ENCODE measurements at places on chromosomes 2 and 18. TPM values are rescaled to one million over a fixed set of nuclear protein-coding genes. Genes with fewer than 3 reads are reported as not detected.

DSC3 gene
- total RNA-seq, result 1.8 TPM

CLEC4F gene
- not detected for total RNA-seq

C2orf80 gene
- total RNA-seq, result not detected

GPR35 gene
- 0.98 TPM for total RNA-seq

IL36G gene
- not detected for total RNA-seq

SYT4 gene
- total RNA-seq, result not detected

BOLL gene
- not detected for total RNA-seq

LIMS2 gene
- 4.1 TPM for total RNA-seq

SFT2D3 gene
- 3.8 TPM for total RNA-seq

CHRND gene
- total RNA-seq, result not detected

POTEI gene
- total RNA-seq, result not detected

GBX2 gene
- 3.2 TPM for total RNA-seq

NDUFV2 gene
- total RNA-seq, result 136 TPM

BMP10 gene
- not detected for total RNA-seq

L3MBTL4 gene
- not detected for total RNA-seq

RAX gene
- total RNA-seq, result not detected

ZNF385B gene
- not detected for total RNA-seq

HK2 gene
- 1.1 TPM for total RNA-seq

ZNF532 gene
- total RNA-seq, result 21.8 TPM

SERPINB3 gene
- total RNA-seq, result not detected

ABCG8 gene
- total RNA-seq, result not detected

SERPINB4 gene
- total RNA-seq, result not detected

CTAGE1 gene
- total RNA-seq, result not detected

UGT1A7 gene
- 3.5 TPM for total RNA-seq

DRC1 gene
- total RNA-seq, result not detected

MYO3B gene
- not detected for total RNA-seq

ZAP70 gene
- not detected for total RNA-seq

ALPI gene
- not detected for total RNA-seq

DSC2 gene
- total RNA-seq, result 1.3 TPM

ADRA2B gene
- 0.06 TPM for total RNA-seq

KHK gene
- total RNA-seq, result 6.9 TPM

RAMP1 gene
- not detected for total RNA-seq

KYNU gene
- 270 TPM for total RNA-seq

STAT4 gene
- total RNA-seq, result 3.4 TPM

CCDC121 gene
- 2.4 TPM for total RNA-seq

ANKRD30B gene
- not detected for total RNA-seq

AGXT gene
- not detected for total RNA-seq

SLC23A3 gene
- 0.49 TPM for total RNA-seq

CNGA3 gene
- total RNA-seq, result 0.06 TPM

HMSD gene
- total RNA-seq, result not detected

FAM228A gene
- total RNA-seq, result not detected

LCLAT1 gene
- 19.3 TPM for total RNA-seq

PTPRN gene
- total RNA-seq, result 1.2 TPM

ASXL2 gene
- total RNA-seq, result 14.2 TPM

HAAO gene
- total RNA-seq, result not detected

TNFAIP6 gene
- total RNA-seq, result 1.3 TPM

BIN1 gene
- total RNA-seq, result 30.8 TPM

GPR55 gene
- total RNA-seq, result not detected

ANKRD44 gene
- 2.5 TPM for total RNA-seq

SGO2 gene
- total RNA-seq, result 13.4 TPM

SULT1C4 gene
- total RNA-seq, result not detected

KCNJ13 gene
- total RNA-seq, result not detected

PIEZO2 gene
- 0.64 TPM for total RNA-seq

TXNDC9 gene
- total RNA-seq, result 50.3 TPM

MYOM1 gene
- total RNA-seq, result 0.25 TPM
